Osteoblast (primary cell): ENCODE measurements at places on chromosomes 3 and 15. TPM values are rescaled to one million over a fixed set of nuclear protein-coding genes. Genes with fewer than 3 reads are reported as not detected.

Gene DPH6
- total RNA-seq, result 13.6 and 20.6 TPM in 2 replicates

Gene IL17RC
- total RNA-seq, result 42.1 and 47.0 TPM in 2 replicates

Gene LMAN1L
- under 0.01 TPM in 1 of 2 replicates, not detected in the other for total RNA-seq

Gene ZNF80
- not detected in 2 replicates for total RNA-seq

Gene TM6SF1
- 0.29 and 0.36 TPM in 2 replicates for total RNA-seq

Gene GP5
- total RNA-seq, result 0.29 and 0.36 TPM in 2 replicates

Gene CAMK2N2
- total RNA-seq, result not detected in 2 replicates

Gene THBS1
- 6,477 and 8,941 TPM in 2 replicates for total RNA-seq
